ENCODE measurements at places on chromosomes 3 and 15.

- DNase-seq = no peak
These were observed 361.4 kb upstream of the CFAP20DC start for GRCh38 chr3:59411186-59411585.

- no peak for DNase-seq
These were observed 48.6 kb downstream of the RAP2B start for GRCh38 chr3:153210660-153211059.

- DNase-seq = no peak
These were observed 156.7 kb upstream of the CCDC54 start for GRCh38 chr3:107220538-107220937.

DNA sequence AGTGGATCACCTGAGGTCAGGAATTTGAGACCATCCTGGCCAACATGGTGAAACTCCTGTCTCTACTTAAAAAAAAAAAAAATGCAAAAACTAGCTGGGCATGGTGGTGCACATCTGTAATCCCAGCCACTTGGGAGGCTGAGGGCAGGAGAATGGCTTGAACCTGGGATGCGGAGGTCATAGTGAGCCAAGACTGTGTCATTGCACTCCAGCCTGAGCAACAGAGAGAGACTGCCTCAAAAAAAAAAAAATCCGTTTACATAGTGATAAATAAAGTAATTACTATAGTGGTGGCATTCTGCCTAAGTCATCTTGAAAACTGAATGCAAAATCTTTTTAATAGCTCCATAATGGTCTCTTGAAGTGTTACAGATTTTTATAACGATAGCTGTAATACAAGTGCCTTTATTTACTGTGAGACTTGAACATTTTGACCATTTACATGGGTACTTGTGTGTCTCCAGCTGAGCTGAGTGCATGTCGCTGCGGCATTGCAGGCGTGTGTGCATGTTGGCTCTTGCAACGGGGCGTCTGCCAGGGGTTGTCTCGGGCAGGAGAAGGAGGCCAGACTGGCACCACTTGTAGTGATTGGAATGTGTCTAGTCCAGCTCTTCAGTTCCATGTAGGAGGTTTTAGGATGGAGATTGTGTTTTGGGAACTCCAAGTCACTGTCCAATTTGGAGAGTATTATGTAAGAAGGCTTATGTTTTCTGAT, 111.9 kb downstream of the IGF1R start:
- DNase-seq = no peak

All from T-helper 2 cell treated with Interferon-gamma antibody and Interleukin-4, amounts not matched to agents 5 μg/mL and 100 μg/mL, for 36 hours (primary cell).